ENCODE measurements at places on chromosomes 4 and X.

GRCh38 chr4:56655627-56656345, 25.3 kb downstream of the HOPX start:
- DNase-seq, result no peak

DNA sequence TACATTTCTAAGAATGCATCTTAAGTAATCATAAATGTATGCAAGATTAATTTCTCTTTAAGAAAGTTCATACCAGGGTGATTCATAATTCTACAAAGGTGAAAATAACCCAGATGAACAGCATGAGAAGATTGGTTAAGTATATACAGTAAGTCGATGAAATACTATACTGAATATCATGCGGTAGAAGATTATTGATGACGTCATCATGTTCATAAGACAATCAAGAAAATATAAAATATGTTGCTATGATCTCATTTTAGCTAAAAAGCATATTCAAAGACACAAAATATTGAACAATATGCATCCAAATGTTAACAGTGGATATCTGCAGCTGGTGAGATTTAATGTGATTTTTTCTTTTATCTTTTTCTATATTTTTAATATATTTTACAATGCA, 312.0 kb upstream of the FGF13 start:
- no peak for DNase-seq

- DNase-seq, result no peak
Measured at GRCh38 chr4:143357161-143357845, 20.6 kb downstream of the GAB1 start.

GRCh38 chrX:150902434-150903109, 4.1 kb upstream of the CD99L2 start:
- no peak for DNase-seq

DNA sequence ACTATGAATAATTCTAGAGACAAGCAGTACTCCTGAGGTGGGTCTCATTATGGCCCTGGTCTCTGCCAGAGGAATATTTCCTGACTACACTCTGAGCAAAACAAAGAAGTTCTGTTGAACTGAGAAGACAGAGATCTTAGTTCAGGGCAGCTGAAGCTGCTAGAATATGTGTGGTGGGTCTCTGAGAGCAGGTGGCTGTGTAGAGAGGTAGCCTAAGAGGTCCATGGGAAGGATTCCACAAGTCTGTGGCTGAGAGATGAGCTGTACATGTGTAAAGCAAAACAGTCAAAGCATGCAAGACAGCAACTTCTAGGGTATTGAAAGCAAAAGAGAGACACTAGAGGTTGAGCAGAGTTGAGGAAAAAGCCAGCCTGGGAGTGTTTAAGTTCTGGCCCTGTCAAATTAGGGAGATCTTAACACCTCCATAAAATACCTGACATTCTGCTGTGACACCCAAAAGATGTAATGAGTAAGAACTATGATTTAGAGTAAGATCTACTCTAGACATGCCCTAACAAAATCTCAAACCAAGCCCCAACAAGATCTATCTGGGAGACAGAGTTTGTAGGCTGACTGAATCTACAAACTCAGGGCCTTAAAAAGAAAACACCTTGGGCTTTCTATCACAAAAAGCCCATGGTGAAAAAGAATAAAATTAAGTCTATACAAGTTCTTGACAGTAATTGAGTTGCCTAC, 274.4 kb downstream of the BANK1 start:
- no peak for DNase-seq

DNA sequence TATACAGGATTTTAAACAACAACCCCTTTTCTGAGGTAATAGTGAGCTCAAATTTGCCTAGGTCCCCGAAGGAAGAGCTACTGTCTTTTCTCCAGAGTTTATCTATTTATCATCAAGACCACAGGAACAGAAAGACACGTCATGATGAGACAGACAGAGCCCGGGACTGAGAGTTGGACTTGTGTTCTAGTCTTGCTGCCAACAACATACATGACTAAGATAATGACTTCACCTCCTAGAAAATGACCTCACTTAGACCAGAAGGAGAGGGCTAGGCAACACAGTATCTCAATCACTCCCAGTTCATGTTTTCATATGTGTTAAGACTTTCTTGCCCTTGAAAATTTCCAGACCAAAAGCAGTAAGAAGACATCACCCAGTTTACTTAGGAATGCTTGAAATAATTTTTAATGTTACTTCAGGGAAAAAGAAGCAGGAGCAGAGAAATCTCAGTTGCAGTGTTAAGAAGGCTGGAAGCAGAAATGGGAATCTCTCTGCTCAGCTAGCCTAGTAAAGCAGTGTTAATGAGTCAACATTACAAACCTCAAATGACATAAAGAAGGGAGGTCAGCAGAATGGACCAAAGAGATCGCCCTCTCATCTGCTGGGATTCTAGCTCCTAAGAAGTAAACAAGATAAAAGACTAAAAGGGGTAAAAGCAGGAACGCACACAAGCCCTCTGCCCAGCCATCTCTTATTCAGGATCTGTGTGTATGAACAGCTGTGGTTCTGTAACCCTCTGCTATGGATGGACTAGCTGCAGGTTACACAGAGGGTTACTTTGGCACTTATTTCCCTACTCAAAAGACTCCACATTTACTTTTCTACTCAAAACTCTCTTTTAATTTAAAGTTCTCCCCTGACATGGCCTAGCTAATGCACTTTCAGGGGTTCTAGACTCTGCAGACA, 24.8 kb downstream of the PDGFC start:
- DNase-seq, result no peak

GRCh38 chrX:97756879-97757278, 873.2 kb downstream of the RPA4 start:
- DNase-seq, result no peak

GRCh38 chr4:42148425-42148824, 4.0 kb downstream of the BEND4 start:
- DNase-seq, result no peak

DNA sequence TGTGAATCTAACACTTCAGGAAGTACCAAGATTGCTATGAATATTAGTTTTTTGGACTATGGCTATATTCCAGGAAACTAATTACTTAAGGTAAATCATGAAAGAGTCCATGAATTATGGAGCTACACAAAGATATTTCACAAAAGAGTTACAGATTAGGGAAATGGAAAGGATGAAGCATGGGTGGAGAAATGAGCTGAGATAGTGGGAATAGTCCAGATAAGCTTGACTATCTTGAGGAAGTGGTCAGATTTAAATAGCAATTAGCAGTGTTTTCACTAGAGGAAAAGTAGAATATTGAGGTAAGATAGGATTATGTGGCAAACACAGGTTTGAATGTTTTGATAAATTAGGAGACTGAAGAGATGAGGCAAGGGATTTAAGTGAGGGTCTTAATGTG, 42.1 kb upstream of the C1GALT1C1 start:
- no peak for DNase-seq

DNA sequence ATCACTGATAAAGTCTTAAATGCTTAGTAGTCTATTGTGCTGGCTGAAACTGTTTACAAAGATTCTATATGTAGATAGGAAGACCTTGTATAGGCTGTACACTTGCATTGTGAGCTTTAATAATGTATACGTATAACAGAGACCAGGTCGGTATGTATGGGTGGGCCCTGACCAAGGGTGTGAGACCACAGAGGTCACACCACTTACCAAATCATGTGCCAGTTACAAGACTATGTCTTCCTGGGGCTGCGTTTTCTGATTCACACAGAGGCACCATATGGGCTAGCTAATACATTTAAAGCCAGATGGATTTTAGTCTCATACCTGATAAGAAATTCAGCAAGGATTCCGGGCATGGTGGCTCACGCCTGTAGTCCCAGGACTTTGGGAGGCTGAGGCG, 8.8 kb downstream of the DIAPH2 start:
- DNase-seq, result no peak

DNA sequence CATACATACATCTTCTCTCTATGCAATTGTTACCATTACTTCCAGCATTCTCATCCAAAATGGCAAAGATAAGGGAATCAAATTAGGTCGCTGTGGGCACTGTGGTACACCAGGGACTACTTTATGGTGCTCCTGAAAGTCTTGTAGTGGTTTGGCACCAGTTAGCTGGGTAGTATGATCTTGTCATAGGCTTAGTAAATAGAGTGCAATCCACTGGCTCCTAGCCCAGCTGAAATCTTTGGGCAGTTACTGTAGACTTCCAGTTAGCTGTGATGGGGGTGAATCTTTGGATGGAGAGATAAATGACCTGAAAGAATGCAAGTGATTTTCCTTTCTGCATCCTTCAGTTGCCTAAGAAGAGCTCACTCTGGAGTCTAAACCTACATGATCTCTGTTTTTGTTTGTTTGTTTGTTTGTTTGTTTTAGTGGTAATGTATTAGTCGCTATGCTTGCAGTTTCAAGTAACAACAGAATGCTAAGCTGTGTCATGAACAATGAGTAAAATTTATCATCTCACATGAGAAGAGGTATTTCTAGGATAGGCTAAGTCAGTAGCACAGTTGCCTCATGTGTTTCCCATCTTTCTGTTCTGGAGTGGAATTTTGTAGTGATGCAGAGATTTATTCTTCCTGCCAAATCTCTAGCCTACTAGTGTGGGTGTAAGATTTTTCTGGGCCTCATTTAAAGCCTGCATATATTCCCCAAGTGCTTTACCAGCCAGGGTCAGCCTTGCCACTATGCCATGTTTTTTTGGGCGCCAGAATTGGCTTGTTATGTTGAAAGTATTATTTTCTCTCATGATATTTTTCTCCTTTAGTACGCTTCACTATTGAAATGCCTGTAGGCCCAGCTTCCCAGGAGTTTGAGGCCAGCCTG, 24.2 kb downstream of the HERC3 start:
- no peak for DNase-seq

DNA sequence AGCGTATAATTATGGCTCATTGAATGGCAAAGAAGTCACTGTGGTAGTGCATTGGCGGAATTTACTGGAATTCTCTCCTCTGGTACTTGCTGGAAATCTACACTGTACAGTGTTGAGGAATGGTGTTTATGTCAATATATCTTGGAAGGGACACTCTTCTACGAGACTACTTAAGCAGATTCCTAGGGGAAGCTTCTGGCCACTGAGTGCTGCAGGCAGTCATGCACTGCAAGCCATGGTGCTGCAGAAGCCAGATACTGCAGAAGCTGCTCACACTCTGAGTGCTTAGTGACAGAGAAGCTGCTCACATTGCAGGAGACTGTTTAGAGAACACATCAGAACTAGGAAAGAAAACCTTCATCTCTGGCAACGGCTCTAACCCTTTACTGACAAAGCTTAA, 725.0 kb downstream of the CCSER1 start:
- DNase-seq, result no peak

DNA sequence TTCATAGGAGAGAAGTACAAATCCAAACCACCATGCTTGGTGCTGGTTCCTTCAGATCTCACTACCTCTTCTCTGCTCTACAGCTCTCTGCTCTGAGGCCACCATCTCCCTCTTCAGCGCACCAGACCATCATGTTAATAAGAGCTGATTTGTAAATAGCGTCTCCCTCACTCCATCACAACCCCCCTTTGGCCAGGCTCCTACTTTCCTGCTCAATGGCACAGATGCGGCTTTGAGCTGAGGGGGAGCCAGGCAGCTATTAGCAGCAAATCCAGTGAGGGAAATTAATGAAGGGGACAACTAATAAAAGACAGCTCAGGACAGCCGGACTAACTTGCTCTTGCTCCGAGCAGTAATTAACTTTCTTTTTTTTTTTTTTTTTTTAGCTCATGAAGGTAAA, 13.1 kb downstream of the NEUROG2 start:
- DNase-seq, result no peak

DNA sequence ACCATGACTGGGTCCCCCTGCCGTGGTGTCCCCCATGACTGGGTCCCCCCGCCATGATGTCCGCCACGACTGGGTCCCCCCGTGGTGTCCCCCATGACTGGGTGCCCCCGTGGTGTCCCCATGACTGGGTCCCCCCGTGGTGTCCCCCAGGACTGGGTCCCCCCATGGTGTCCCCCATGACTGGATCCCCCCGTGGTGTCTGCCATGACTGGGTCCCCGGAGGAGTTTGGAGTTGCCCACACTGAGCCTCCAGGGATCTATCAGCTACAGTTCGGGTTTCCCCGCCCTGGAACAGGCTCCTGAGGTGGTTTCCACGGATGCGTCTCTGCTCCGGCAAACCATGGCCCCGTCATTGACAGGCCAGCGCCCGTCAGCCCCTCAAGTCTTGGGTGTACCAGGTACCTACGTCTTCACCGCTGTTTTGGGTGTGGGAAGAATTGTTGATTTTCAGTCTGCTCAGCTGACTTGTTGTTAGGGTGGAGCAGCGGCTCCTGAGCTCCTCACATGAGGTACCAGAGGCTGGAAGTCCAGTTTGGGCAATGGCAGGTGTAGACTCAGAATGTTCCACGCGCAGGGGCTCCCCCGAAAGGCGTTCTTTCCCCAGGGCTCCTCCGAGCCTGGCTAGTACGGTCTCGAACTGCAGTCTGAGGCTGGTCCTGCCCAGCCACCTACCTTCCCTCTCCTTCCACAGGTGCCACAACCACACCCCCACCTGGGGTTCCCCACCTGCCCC, 8.3 kb upstream of the PDE6B start:
- no peak for DNase-seq

GRCh38 chrX:44106864-44107263, 133.7 kb upstream of the NDP start:
- DNase-seq, result no peak

GRCh38 chr4:24473309-24473721, 111.0 kb downstream of the DHX15 start:
- no peak for DNase-seq

DNA sequence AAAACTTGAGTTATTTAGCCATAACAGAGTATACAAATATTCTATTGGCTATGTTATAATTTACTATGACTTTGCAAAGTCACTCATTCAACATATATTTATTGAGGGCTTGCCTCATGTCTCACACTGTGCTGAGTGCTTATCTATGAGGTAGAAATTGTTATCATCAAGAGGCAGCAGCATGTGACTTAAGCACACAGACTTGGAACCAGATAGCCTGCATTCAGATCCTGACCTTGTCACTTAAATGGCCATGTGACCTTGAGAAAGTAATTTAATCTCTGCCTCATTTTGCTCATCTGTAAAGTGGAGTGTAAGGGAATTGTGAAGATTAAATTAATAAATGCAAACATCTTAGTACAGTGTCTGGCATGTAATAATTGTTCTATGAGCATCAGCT, 10.1 kb upstream of the EXOSC9 start:
- DNase-seq, result no peak

- DNase-seq, result no peak
Measured at GRCh38 chr4:115154826-115155225, 41.4 kb upstream of the NDST4 start.

DNA sequence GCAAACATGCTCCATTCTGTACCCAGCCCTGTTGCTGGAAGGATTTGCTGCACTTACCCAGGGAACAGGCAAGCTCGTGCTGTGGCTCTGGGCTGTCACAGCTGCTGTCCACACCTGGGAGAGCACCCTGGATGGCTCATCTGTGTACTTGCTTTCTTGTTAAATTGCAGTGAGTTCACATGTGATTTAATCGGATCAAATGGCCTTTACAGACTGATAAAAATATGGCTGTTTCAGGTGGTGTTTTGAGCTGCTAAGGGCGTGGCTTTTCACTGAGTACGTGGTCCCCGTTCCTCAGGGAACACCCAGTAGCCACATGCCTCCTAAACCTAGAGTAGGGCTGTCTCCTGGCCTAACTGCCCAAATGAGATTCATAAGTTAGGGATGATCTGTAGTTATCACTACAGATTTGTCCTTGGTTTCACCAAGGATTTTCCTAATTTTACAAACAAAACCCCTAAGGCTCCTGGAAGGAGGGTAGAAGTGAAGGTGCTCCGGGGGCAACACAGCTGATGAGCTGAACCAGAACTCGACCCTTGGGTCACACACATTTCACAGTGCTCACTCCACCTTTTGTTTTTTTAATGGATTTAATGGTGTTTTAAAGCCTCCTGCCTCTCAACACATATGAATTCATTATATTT, 13.7 kb downstream of the KLKB1 start:
- no peak for DNase-seq

GRCh38 chr4:109022961-109023360, 260.1 kb upstream of the ETNPPL start:
- DNase-seq, result no peak
